ENCODE measurements at places on chromosomes 11 and 22.

DNA sequence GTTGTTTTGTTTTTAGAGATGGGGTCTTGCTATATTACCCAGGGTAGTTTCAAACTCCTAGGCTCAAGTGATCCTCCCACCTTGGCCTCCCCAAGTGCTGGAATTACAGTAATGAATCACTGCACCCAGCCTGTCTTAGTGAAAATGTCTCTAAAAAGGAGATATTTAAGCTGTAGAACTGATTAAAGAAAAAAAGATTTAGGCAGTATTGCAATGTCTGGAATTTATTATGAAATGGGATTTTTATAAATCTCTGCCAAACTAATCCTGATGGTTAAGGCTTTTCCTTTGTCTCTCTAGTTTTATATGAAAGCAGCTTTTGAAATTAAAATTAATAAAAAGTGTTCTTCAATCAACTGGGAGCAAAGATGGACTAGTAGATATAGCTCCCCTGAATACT lies 2.1 kb downstream of the PLAAT3 start:
- DNase-seq = no peak
- H3K4me3 ChIP-seq = peak overlapping the region; percentile 88
- no peak overlapping the region for H3K27ac ChIP-seq
- H3K27me3 ChIP-seq = peaks cover 15% of the 10 kb centered on the region
- H3K36me3 ChIP-seq = no peaks in the 10 kb centered on the region
- H3K4me1 ChIP-seq = peaks cover 25% of the 10 kb centered on the region

DNA sequence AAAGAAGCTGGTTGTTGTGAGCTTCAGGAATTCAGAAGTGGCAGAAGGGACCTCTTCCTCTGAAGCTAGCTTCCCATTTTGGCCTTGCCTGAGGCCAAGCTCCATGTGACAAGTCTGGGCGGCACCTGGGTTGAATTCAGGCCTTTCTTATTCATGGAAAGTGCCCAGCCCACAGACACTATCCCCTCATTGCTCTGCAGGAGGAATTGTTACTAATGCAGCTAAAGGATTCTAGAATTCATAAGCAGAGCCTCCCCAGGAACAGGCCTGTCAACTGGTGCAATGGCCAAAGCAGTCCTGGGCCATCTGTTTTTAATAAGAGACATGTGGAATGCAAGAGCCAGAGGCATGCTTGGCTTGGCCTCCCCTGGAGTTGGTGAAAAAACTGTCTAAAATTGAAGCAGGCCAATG lies 71.4 kb downstream of the SLC1A2 start:
- no peak overlapping the region for H3K27ac ChIP-seq
- no peak for DNase-seq
- peaks cover 11% of the 10 kb centered on the region for H3K4me1 ChIP-seq
- H3K27me3 ChIP-seq = peaks cover 4% of the 10 kb centered on the region
- no peaks in the 10 kb centered on the region for H3K36me3 ChIP-seq

- H3K4me3 ChIP-seq = no peak overlapping the region
- no peak for DNase-seq
- no peak overlapping the region for H3K27ac ChIP-seq
Measured at GRCh38 chr11:106156290-106156937, 79.0 kb downstream of the AASDHPPT start.

- peaks cover 26% of the 10 kb centered on the region for H3K4me1 ChIP-seq
- no peaks in the 10 kb centered on the region for H3K36me3 ChIP-seq
- H3K4me3 ChIP-seq = peak overlapping the region; percentile 95
- peak overlapping the region; percentile 95 for H3K27ac ChIP-seq
Measured at GRCh38 chr11:33258631-33259205, 1.5 kb downstream of the HIPK3 start.

DNA sequence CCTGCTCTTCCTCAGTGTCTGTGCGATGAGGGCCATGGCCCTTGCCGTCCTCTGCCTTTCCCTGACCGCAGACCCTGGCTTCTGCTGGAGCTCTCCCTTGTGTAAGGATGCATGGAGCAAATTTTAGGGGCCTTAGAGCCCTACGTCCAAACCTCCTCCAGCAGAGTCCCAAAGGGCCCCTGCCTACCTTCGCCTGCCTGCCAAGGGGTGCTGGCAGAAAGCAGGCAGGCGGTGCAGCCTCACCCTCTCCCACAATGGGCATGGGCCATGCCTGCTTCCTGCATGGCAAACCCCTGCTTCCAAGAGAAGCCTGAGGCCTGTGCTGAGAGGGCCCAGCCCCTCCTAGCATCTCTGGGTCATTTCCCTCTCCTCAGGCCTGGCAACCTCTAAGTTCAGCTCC lies 71.3 kb upstream of the FGF3 start:
- H3K4me3 ChIP-seq = no peak overlapping the region
- DNase-seq = no peak
- H3K27ac ChIP-seq = no peak overlapping the region
- H3K4me1 ChIP-seq = peaks cover 14% of the 10 kb centered on the region
- H3K36me3 ChIP-seq = no peaks in the 10 kb centered on the region

- H3K27me3 ChIP-seq = no peaks in the 10 kb centered on the region
- no peak overlapping the region for H3K27ac ChIP-seq
- H3K4me3 ChIP-seq = no peak overlapping the region
- no peak for DNase-seq
Measured at GRCh38 chr11:58024601-58025091, 965 bp downstream of the OR9Q1 start.

DNA sequence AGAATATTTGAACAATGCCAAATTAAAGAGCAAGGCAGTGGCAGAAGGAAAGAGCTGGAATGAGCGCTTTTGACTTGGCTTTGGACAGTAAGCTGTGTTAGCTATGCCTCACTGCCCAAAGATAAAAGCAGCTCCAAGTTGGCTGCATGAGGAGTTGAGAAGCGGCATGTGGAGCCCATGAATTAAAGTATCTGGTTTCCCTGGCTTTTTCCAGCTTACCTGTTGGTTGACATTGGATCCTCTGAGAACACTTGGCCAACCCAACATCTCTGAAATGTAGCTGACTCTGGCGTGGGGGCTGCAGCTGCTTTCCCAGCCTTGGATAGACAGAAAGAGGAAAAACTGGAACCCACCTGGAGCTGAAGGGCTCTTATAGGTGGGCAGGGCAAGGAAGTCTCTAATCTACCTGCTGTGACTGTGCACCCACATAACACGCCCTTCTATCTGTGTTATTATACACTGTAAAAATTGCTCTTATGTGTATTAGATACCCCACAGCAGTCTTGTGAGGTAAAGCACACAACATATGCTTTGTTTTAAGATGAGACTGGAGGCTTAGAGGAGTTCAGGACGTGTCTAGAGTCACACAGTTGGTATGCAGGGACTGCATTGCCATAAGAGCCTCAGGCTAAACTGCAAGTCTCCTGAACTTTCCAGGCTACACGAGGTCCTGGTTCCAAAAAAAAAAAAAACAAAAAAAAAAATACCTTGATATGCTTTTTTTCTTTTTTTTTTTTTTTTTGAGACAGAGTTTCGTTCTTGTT lies 5.8 kb downstream of the UBASH3B start:
- H3K4me1 ChIP-seq = peaks cover 14% of the 10 kb centered on the region
- DNase-seq = no peak
- H3K27ac ChIP-seq = no peak overlapping the region
- peaks cover 27% of the 10 kb centered on the region for H3K27me3 ChIP-seq
- peaks cover 4% of the 10 kb centered on the region for H3K36me3 ChIP-seq

DNA sequence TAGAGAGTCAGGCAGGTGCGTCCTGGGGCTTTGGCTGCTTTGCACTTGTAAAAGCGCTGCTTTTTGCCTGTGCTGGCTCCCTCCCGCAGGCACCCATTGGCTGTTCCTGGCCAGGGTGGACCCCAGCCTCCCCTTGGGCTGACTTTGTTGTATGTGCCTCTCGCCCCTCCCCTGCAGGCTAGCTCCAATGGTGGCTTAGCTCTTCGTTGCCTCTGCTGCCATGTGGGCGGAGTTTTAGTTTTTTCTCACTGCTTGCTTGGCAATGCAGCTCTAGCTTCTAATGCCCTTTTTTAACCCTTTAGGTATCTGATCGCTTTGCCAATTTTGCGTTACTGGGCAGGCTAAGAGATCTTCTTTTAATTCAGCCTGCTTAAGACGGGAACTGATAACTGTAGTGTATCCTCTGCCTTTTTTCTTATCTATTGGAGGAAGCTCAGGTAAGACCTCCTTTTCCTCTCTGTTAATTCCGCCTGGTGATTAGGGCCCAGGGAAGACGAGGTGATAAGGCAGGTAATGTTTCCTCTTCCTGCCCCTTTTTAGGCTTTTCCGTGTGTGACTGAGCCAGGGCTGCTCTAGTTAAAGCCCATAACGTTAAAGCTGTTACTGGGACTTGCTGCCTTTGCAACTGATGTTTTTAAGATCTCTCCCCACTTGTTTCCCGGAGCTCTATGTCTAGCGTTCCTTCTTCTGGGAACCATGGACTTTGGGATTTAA lies 11.7 kb upstream of the GLYATL1 start:
- DNase-seq = peak; percentile 73
- peaks cover 10% of the 10 kb centered on the region for H3K27me3 ChIP-seq
- peak overlapping the region; percentile 82 for H3K4me3 ChIP-seq
- H3K4me1 ChIP-seq = peaks cover 17% of the 10 kb centered on the region
- peak overlapping the region; percentile 75 for H3K27ac ChIP-seq

GRCh38 chr11:117696540-117696939 lies 100.5 kb downstream of the DSCAML1 start:
- peaks cover 10% of the 10 kb centered on the region for H3K4me1 ChIP-seq
- no peak for DNase-seq
- no peaks in the 10 kb centered on the region for H3K36me3 ChIP-seq
- peaks cover 9% of the 10 kb centered on the region for H3K27me3 ChIP-seq
- no peak overlapping the region for H3K27ac ChIP-seq
- no peak overlapping the region for H3K4me3 ChIP-seq

DNA sequence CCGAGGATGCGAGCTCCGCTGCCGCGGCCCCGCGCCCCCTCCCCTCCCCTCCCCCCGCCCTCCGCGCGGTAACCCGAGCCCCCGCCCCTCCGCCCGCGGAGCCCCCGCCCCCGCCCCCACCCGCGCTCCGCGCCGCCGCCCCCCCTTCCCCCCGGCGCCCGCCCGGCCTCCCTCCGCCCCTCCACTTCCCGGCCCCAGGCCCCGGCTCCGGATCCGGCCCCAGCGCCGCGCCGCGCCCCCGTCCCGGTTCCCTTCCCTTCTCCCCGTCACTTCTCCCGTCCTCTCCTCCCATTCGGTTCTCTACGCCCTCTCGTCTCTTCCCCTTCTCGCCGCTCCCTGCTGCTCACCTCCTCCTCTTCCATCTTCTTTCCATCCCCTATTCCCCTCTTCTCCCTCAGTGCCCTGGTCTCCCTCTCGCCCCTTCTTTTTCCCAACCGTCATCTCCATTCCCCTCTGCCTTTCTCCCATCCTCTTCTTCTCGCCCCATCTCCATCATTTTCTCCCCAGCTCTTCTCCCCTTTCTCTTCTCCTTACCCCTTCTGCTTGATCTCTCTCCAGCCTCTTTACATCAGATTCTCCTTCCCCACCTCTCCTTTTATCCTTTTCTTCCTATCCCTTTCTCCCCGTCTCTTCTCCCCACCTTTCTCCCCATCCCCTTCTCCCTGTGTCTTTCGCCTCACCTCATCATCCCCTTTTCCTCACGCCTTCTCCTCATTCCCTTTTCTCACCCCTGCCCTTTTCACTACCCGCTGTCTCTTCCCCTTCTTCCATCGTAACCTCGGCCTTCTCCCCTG lies at the start of gene DCHS1:
Gene DCHS1 (minus strand): TSS at position 20 of the 794 bp plus-strand sequence. CDS start 14,196 bp downstream, outside the sequence.
- H3K36me3 ChIP-seq = no peaks in the 10 kb centered on the region
- peaks cover 18% of the 10 kb centered on the region for H3K27me3 ChIP-seq
- H3K27ac ChIP-seq = peak within 1 kb of the TSS; percentile 71
- DNase-seq = peak; percentile 80

DNA sequence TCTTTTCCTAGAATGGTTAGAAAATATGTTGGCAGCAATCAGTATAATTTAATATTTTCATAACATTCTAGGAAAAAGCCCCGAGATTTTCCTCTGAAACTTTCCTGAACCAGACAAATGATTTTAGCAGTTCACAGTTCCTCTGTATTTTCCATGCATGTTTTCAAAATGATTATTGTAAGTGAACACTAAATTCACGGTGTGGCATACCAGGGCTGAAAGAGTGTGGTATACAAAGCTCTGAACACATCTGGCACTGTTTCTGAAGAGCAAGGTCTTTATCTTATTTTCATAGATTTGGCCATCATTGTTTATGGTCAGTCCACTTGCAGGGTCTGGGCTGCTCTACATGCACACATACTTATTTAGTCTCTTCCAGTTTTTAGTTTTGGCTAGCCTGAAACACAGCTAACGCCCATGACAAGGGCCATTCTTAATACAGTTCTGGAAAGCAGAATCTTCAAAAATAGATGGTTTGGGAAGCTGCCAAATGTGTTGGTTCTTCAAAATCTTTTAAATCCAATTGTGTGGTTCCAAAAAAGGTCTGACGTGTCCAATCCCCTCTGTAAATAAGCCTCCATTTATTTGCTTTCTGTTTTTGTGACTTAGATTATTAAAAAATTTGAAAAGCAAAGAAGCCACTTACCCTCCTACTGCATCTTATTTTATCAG lies 7.9 kb upstream of the GAB2 start:
- no peak overlapping the region for H3K27ac ChIP-seq
- no peak overlapping the region for H3K4me3 ChIP-seq
- DNase-seq = no peak
- H3K36me3 ChIP-seq = peaks cover 7% of the 10 kb centered on the region

DNA sequence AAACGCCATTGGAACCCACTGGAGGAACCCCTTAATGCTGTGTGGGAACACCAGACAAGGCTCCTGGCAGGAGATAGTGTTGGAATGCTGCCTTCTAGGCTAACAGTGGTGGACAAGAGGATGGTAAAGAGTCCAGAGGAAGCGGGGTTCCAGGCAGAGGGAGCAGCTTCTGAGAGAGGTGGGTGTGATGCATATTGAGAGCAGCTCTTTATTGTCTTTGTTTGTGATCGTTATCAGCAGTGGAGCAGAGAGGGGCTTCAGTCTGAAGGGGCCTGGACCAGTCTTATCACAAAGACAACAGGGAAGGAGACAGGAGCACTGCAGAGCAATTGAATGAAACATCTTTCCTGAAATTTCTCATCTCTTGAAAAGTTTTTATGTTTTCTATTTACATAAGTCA lies 106.8 kb upstream of the PLET1 start:
- peaks cover 31% of the 10 kb centered on the region for H3K27me3 ChIP-seq
- no peak for DNase-seq
- no peaks in the 10 kb centered on the region for H3K4me1 ChIP-seq
- no peaks in the 10 kb centered on the region for H3K36me3 ChIP-seq

- H3K4me1 ChIP-seq = peaks cover 20% of the 10 kb centered on the region
- no peak for DNase-seq
- H3K4me3 ChIP-seq = no peak overlapping the region
- peaks cover 5% of the 10 kb centered on the region for H3K36me3 ChIP-seq
- peaks cover 4% of the 10 kb centered on the region for H3K27me3 ChIP-seq
Measured at GRCh38 chr11:79400717-79401330, 40.0 kb downstream of the TENM4 start.

- peak within 1 kb of the TSS; percentile 83 for H3K27ac ChIP-seq
- H3K4me1 ChIP-seq = peaks cover 20% of the 10 kb centered on the region
- no peaks in the 10 kb centered on the region for H3K36me3 ChIP-seq
- peaks cover 17% of the 10 kb centered on the region for H3K27me3 ChIP-seq
Measured at GRCh38 chr22:30245985-30246813, at the start of gene LIF. Gene LIF (minus strand): TSS chr22:30246759. CDS start chr22:30246695, 64 bp downstream.

- peaks cover 4% of the 10 kb centered on the region for H3K4me1 ChIP-seq
- no peak overlapping the region for H3K27ac ChIP-seq
- H3K36me3 ChIP-seq = no peaks in the 10 kb centered on the region
- H3K27me3 ChIP-seq = peaks cover 44% of the 10 kb centered on the region
- DNase-seq = no peak
Measured at GRCh38 chr11:120525261-120526171, 14.0 kb downstream of the GRIK4 start.

Measured in type B pancreatic cell (in vitro differentiated cells).